IMR-90 (cell line): ENCODE measurements at places on chromosomes 7 and 10. TPM values are rescaled to one million over a fixed set of nuclear protein-coding genes. Genes with fewer than 3 reads are reported as not detected.

DNA sequence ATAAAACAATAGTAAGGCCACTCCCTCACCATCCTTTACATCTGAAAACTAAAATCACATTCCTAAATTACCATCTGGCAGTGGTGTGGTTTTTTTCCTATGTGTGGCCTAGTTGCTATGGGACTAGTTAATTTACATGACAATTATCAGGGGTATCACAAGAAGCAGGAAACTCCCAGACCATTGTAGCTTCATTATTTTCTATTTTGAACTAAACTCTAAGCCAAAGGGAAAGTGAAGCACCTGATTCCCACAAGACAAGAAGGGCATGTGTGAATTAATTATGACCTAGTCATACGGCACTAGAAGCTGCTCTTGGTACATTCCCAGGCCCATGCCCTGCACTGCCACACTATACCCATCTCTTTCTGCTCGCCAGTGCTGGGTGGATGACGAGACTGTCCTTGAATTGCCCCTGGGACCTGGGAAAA, 103.4 kb downstream of the ATXN7L1 start:
- H3K4me1 ChIP-seq, result peaks cover 32% of the 10 kb centered on the region
- no peak for DNase-seq
- H3K4me3 ChIP-seq, result no peak overlapping the region

Gene SFTPA2
- total RNA-seq, result not detected in 2 replicates

DNA sequence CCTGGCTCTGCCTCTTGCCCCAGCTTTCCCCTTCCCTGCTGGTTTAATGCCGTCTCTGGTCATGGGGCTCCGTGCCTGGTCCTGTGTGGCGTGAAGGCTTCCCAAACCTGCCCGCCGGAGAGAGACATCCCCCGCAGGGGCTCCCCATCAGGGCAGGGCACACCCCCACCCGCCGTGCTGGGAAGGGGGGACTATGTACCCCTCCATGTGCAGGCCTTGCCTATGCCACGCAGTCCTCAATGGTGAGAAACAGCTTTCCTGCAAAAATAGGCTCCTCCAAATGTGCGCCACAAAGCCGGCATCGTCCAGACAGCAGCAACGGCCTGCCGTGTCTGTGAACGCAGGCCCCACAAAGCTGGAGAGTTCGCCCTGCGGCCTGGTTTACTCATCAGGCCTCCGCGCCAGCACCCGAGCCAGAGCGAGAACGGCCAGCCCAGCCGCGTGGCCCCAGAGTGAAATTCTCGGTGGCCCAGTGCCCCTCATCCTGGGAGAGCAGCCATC, 313.4 kb downstream of the DNAJB6 start:
- no peaks in the 10 kb centered on the region for H3K27me3 ChIP-seq
- no peak overlapping the region for H3K27ac ChIP-seq
- DNase-seq, result no peak
- H3K36me3 ChIP-seq, result no peaks in the 10 kb centered on the region
- no peak overlapping the region for H3K4me3 ChIP-seq

GRCh38 chr7:26147030-26147429, 5.0 kb upstream of the NFE2L3 start:
- no peak for DNase-seq
- H3K27me3 ChIP-seq, result 0 out of 2 replicates have a peak, but pooled peaks cover 2% of the 10 kb centered on the region

- H3K4me3 ChIP-seq, result no peak overlapping the region
- no peaks in the 10 kb centered on the region for H3K36me3 ChIP-seq
- H3K27ac ChIP-seq, result no peak overlapping the region
- H3K4me1 ChIP-seq, result no peaks in the 10 kb centered on the region
- no peak for DNase-seq
Observed at GRCh38 chr7:95297041-95297440, 27.3 kb downstream of the PON1 start.

- no peak overlapping the region; the same call in 1 of the 2 replicates for H3K4me3 ChIP-seq
- H3K4me1 ChIP-seq, result peaks cover 6% of the 10 kb centered on the region
- peak overlapping the region; percentile 94 for H3K27ac ChIP-seq
- H3K36me3 ChIP-seq, result no peaks in the 10 kb centered on the region
- DNase-seq, result peak; percentile 69
Observed at GRCh38 chr10:4671451-4672145, 154.4 kb upstream of the AKR1E2 start.

GRCh38 chr7:100674411-100675104, 1.0 kb downstream of the GNB2 start:
- peak overlapping the region; percentile 97 for H3K27ac ChIP-seq
- peaks cover 4% of the 10 kb centered on the region; the same call in 1 of the 2 replicates for H3K4me1 ChIP-seq
- H3K4me3 ChIP-seq, result peak overlapping the region; percentile 85
- peaks cover 30% of the 10 kb centered on the region for H3K36me3 ChIP-seq
- DNase-seq, result no peak

Gene ZNF479
- total RNA-seq, result not detected in 2 replicates

Gene HMX3
- not detected in 2 replicates for total RNA-seq

DNA sequence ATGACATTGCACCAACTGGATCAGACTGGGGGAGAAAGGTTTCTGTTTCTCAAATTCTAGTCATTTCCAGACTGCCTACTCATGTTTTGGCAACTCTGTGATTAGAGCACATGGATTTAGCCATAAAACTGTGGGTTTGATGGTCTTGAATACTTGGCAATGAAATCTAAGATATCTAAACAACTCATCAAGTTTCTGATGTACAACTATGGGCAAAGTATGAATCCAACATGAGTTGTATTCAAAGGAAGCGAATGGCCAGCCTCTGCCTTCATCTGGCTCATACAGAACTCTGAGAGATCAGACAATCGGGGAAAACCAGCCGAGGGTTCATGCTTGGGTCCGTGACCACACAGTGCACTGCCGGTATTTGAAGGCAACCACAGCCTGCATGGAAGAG, 144.3 kb downstream of the ADAM12 start:
- H3K36me3 ChIP-seq, result no peaks in the 10 kb centered on the region
- peaks cover 19% of the 10 kb centered on the region for H3K4me1 ChIP-seq
- no peak overlapping the region for H3K4me3 ChIP-seq

- DNase-seq, result peak; percentile 77
- no peak overlapping the region; the same call in 1 of the 2 replicates for H3K27ac ChIP-seq
- H3K36me3 ChIP-seq, result no peaks in the 10 kb centered on the region
- no peaks in the 10 kb centered on the region for H3K27me3 ChIP-seq
- peaks cover 5% of the 10 kb centered on the region; the same call in 1 of the 2 replicates for H3K4me1 ChIP-seq
- no peak overlapping the region for H3K4me3 ChIP-seq
Observed at GRCh38 chr10:34433241-34434076, 381.6 kb downstream of the PARD3 start.

Gene EPHA1
- not detected in 2 replicates for total RNA-seq

Gene DNAAF5
- 12.4 and 13.9 TPM in 2 replicates for total RNA-seq

DNA sequence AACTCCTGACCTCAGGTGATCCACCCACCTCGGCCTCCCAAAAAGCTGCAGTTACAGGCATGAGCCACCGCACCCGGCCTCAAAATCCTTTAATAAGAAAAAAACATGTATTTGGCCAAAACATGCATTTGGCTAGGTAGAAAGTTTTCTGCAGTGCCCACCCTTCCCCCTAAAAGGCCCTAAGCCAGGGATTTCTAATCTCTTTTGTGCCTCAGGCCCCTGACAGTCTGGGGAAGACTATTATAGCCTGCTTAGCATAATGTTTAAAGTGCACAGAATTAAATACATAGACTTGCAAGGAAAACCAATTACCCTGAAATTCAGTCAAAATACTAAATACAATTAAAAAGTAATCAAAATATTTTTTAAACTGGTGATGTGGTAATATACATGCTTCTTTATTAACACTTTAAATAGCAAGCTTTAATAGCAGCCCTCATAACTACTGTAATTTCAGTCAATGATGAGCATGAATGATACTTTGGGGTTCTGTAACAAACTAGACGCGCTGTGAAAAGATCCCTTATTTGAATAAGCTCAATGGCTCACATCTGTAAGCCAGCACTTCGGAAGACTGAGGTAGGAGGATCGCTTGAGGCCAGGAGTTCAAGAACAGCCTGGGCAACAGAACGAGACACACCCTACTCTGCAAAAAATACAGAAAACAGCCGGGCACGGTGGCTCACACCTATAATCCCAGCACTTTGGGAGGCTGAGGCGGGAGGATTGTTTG, 29.9 kb downstream of the SPDYE6 start:
- no peak overlapping the region for H3K4me3 ChIP-seq
- peaks cover 10% of the 10 kb centered on the region for H3K27me3 ChIP-seq
- no peak for DNase-seq
- H3K4me1 ChIP-seq, result no peaks in the 10 kb centered on the region

Gene SPDYE1
- not detected in 2 replicates for total RNA-seq

Gene PRSS2
- not detected in 2 replicates for total RNA-seq

DNA sequence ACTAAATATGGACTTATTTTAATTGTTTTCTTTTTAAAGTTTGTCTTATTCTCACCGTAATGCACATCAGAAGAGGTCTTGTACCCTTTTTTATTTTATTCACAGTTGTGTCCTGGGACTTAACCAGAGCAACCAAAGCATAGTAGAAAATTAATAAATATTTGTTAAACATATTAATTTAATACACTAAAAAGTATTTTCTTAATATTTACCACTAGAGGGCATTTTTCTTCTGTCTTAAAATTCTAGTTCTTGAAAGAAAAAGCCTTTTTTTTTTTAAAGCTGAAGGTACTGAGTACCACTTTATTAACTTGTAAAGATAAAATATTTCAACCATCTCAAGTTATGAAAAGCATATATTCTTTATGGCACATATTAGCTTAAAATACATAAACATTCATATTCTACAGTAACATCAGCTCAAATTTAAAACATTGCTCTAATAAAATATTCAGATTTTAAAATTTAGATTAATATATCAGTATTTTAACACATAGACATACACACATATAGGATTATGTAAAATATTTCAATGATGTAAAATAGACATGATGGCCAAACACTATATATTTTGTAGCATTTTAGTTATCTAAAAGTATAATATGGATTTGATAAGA, 260.4 kb downstream of the SEMA3A start:
- DNase-seq, result peak; percentile 9
- no peaks in the 10 kb centered on the region for H3K4me1 ChIP-seq
- H3K36me3 ChIP-seq, result no peaks in the 10 kb centered on the region
- no peaks in the 10 kb centered on the region for H3K27me3 ChIP-seq
- H3K27ac ChIP-seq, result no peak overlapping the region

DNA sequence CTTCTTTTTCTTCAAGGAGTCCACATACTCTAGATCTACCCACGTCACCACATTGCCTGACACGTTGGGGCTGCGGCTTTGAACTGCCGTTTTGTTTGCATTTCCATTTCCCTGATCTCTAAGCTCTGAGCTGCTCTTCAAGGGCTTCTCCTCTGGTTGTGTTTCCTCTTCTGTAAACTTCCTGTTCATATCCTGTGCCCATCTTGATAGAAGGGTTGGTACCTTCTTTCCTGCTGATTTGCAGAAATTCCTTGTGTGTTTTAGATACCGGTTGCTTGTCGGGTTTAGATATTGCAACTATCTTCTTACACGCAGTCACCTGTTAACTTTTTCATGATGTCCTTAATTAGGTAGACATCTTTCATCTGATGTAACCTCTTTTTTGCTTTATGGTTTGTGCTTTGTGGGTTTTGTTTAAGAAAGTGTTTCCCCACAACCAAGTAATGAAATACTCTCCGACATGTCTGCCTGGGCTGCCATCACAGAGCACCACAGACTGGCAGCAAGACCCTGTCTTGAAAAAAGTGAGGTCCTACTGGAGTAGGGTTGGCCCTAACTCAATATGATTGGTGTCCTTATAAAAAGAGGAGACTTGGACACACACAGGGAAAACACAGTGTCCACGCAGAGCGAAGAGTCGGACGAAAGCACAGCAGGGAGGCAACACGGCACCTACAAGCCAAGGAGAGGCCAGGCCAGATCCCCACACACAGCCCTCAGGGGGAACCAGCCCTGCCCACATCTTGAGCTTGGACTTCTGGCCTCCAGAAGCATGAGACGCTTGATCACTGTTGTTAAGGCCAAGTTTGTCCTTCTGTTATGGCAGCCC, 99.1 kb upstream of the PDGFA start:
- no peaks in the 10 kb centered on the region for H3K4me1 ChIP-seq
- H3K27ac ChIP-seq, result no peak overlapping the region
- no peaks in the 10 kb centered on the region for H3K27me3 ChIP-seq
- peak; percentile 26 for DNase-seq

Gene FKBP9
- 146 and 191 TPM in 2 replicates for total RNA-seq

DNA sequence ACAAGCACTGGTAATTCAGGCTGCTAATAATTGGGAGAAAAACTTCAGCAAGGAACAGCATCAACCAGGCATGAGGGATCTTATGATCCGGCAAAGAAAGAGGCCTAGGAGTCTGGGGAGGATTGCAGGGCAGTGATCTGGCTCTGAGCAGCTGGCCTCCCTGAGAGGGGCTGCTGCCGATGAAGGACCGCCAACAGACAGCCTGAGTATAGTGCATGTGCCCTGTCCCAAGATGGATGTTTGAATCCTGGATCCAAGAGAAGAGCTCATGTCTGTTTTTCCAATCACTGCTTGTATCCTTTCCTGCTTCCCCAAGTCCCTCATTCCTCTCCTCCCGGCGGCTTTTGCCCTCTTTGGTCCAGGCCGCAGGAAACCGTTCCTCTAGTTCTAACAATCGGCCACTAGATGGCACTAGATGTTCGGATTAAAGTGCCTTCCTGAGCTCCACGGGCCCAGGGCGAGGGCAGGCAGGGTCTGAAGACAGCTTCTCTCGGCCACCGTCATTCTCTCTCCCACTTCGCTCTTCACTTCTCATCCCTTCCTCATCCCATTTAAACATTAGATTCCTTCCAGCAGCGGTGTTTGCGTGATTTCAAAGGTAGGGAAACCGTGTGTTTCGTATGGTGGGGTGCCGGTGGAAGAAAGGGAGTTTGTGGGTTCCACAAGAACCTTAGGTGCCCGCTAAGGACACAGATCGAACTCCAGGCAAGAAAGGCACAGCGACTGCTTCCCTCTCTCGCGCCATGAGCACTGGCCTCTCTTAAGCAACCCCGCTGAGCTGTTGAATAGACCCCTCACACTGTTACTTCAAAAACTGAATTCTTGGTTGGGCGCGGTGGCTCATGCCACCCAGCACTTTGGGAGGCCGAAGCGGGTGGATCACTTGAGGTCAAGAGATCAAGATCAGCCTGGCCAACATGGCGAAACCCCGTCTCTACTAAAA, 82.4 kb downstream of the ADCYAP1R1 start:
- no peaks in the 10 kb centered on the region for H3K36me3 ChIP-seq
- no peak overlapping the region for H3K27ac ChIP-seq
- peak; percentile 54 for DNase-seq
- H3K27me3 ChIP-seq, result no peaks in the 10 kb centered on the region; the same call in 1 of the 2 replicates
- H3K4me3 ChIP-seq, result no peak overlapping the region

- H3K27me3 ChIP-seq, result no peaks in the 10 kb centered on the region
- no peaks in the 10 kb centered on the region for H3K36me3 ChIP-seq
- no peak for DNase-seq
- H3K27ac ChIP-seq, result no peak overlapping the region; the same call in 1 of the 2 replicates
- no peak overlapping the region for H3K4me3 ChIP-seq
Observed at GRCh38 chr10:103911021-103911459, 6.9 kb downstream of the STN1 start.

GRCh38 chr7:11689096-11689495, 142.9 kb downstream of the THSD7A start:
- no peak for DNase-seq
- no peaks in the 10 kb centered on the region for H3K4me1 ChIP-seq
- H3K4me3 ChIP-seq, result no peak overlapping the region
- no peak overlapping the region for H3K27ac ChIP-seq
- no peaks in the 10 kb centered on the region for H3K27me3 ChIP-seq

GRCh38 chr7:152504816-152505215, 69.0 kb upstream of the KMT2C start:
- H3K36me3 ChIP-seq, result no peaks in the 10 kb centered on the region
- no peaks in the 10 kb centered on the region for H3K27me3 ChIP-seq
- DNase-seq, result no peak
- no peak overlapping the region for H3K4me3 ChIP-seq
- H3K4me1 ChIP-seq, result no peaks in the 10 kb centered on the region
